ENCODE measurements at places on chromosomes 3 and 15.

GRCh38 chr3:186517218-186517617, 27.0 kb downstream of the CRYGS start:
- H3K4me1 ChIP-seq = peaks cover 61% of the 10 kb centered on the region
- no peaks in the 10 kb centered on the region for H3K36me3 ChIP-seq
- peaks cover 8% of the 10 kb centered on the region for H3K27me3 ChIP-seq
- H3K4me3 ChIP-seq = no peak overlapping the region

DNA sequence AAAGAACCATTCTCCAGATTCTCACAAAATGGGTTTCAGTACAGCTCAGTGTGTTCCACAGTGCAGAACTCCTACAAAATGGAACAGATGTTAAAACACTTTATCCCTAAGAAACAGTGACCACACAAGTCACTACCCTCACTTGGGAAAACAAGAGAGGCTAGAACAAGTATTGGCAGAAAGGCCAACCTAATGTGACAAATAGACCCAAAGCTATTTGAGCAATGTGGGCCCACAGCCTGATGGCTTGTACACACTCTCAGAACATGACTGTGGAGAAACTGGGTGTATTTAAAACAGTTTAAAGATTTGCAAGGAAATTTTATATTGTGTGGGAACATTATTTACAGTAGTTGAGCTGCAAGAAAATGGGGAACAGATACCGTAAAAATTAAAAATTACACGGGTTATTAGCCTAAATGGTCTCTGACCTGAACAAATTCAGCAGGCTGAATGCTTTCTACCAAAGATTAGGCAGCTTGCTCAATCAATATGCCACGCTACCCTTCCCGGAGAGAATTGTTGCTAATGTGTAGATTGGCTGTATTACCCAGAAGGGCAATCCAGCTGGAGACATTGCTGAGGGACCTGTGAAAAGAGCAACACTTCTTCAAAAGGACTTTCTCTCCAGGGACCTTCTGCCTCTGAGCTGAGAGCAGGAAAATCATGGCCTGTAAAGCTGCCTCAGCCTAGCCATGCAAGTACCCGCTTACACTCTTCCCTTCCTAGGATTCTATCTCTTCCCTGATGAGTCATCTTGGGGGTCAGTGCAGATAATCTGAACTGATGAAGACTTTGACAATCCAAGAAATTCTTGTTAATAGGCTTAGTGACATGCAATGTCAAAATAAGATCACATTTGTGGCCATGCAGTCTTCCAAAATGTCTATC, 97.1 kb downstream of the STRIT1 start:
- H3K4me3 ChIP-seq = no peak overlapping the region
- H3K27me3 ChIP-seq = no peaks in the 10 kb centered on the region

- no peaks in the 10 kb centered on the region for H3K36me3 ChIP-seq
- no peak for DNase-seq
- no peak overlapping the region for H3K4me3 ChIP-seq
- no peak overlapping the region for H3K27ac ChIP-seq
Measured at GRCh38 chr15:31304751-31305365, 21.8 kb upstream of the KLF13 start.

- no peaks in the 10 kb centered on the region for H3K36me3 ChIP-seq
- H3K27ac ChIP-seq = no peak overlapping the region
- no peaks in the 10 kb centered on the region for H3K4me1 ChIP-seq
Measured at GRCh38 chr3:150878996-150879575, 26.2 kb downstream of the MINDY4B start.

DNA sequence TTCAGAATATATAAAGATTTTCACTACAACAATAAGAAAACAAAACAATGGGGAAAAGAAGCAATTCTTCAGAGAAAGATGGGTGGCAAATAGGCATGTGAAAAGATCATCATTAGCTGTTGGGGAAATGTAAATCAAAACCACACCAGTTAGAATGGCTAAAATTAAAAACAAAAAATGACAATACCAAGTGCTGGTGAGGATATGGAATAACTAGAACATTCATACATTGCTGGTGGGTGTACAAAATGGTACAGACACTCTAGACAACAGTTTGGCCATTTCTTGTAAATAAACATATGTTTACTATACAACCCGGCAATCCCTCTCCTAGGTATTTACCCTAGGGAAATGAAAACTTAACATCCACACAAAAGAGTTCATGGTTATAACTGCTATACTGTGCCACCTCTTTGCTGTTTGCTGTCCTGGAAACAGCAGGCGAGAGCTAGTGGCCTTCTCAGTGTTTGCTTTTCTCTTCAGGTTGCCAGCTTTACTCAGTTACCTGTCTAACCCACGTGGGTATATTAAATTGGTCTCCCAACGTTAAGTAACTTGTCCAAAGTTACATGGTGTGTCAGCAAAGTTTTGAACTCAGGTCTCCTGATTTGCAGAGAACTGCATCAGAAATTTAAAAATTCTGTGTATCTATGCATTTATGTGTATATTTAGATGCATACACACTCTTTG, 4.6 kb upstream of the NIT2 start:
- H3K36me3 ChIP-seq = peaks cover 14% of the 10 kb centered on the region
- H3K27me3 ChIP-seq = no peaks in the 10 kb centered on the region
- no peak overlapping the region for H3K27ac ChIP-seq
- H3K4me3 ChIP-seq = no peak overlapping the region
- H3K4me1 ChIP-seq = peaks cover 11% of the 10 kb centered on the region
- no peak for DNase-seq

- no peaks in the 10 kb centered on the region for H3K36me3 ChIP-seq
- peaks cover 45% of the 10 kb centered on the region for H3K27me3 ChIP-seq
- no peak for DNase-seq
- H3K27ac ChIP-seq = no peak overlapping the region
- no peaks in the 10 kb centered on the region for H3K4me1 ChIP-seq
Measured at GRCh38 chr3:187610981-187611511, 59.1 kb downstream of the SST start.

- H3K4me1 ChIP-seq = no peaks in the 10 kb centered on the region
- no peak for DNase-seq
- no peak overlapping the region for H3K4me3 ChIP-seq
- H3K27me3 ChIP-seq = no peaks in the 10 kb centered on the region
- H3K27ac ChIP-seq = no peak overlapping the region
Measured at GRCh38 chr3:55218577-55218976, 268.5 kb downstream of the WNT5A start.

DNA sequence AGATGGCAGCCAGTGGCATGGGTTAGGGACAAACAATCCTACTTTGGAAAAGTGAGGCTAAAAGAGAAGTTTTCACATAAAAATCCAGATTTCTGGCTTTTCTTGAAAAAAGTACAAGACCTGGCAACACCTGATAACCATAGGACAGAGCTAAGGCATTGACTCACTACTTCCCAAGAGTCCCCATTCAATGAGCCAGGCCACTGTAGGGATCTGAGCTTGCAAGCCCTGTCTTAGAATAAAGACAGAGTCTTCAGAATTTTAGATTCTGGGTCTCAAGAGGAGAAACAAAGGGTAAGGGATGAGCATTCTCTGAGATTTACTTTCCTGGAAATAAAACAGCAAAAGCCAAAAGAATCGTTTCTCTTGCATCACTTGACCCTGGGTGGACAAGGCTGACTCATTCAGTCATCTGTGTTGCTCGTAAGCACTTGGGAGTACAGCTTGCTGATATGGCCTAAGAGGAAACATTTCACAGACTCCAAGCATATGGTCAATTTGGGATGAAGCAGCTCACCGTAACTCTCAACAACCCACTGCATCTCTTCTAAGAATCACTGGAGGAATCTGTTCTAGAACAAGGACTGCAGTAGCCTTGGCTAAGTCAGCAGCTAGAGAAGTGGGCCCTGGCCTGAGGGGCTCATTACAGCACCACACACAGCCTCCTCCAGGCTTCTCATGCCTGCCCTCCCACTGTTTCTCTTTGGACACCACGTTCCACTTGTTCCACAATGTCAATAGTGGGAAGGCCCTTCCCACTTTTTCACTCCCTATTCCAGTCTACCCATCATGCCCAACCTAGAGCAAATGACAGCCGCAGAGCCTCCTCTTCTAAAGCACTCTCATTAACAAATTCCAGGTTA, 86.2 kb downstream of the RFTN1 start:
- H3K4me3 ChIP-seq = no peak overlapping the region
- no peaks in the 10 kb centered on the region for H3K4me1 ChIP-seq
- H3K27ac ChIP-seq = no peak overlapping the region
- DNase-seq = no peak

GRCh38 chr3:192060160-192060781, 599.3 kb downstream of the PYDC2 start:
- no peak overlapping the region for H3K27ac ChIP-seq
- no peaks in the 10 kb centered on the region for H3K27me3 ChIP-seq
- DNase-seq = no peak
- no peaks in the 10 kb centered on the region for H3K36me3 ChIP-seq
